ENCODE measurements at places on chromosomes 16 and 17.

DNA sequence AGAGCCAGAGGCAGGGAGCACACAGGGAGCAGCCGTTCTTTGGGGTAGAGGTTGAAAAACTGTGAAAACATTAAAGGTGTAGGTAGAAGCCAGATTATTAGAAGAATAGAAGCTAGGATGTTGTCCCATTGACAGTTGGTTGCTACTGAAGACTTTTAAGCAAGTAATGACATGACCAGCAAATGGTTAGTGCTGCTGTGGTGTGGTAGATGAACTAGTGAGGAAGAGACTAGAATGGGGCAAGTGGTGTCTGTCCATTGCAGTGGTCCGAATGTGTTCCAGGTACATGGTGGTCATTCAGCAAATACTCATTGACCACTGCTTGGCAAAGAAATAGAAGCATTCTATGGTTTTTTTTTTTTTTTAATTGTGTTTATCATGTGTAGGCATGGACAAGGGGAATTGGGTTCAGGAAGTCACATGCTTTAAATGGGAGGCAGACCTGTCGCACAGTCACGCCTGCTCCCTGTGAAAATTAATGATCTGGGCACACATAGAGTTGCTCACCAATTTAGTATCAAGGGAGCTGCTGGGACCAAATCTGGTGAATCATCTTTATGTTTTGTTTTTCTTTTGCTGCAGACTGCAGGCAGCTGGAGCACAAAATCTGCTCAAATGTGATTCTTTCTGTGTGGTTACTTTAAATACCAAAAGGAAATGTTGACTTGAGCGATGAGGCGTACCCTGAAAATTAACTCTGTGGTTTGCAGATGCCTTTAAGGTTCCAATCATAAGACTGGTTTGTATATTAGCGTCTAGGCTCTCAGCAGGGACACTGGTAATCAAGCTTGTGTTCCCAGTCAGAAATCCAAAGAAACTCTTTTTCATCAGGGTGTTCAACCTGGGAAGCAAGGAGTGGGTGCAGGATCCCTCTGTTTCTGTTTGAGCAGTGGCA is 30.7 kb downstream of the YPEL2 start:
- DNase-seq = peak; percentile 42

- no peak for DNase-seq
These were observed 15.0 kb downstream of the TRIM25 start for GRCh38 chr17:56898874-56899273.

DNA sequence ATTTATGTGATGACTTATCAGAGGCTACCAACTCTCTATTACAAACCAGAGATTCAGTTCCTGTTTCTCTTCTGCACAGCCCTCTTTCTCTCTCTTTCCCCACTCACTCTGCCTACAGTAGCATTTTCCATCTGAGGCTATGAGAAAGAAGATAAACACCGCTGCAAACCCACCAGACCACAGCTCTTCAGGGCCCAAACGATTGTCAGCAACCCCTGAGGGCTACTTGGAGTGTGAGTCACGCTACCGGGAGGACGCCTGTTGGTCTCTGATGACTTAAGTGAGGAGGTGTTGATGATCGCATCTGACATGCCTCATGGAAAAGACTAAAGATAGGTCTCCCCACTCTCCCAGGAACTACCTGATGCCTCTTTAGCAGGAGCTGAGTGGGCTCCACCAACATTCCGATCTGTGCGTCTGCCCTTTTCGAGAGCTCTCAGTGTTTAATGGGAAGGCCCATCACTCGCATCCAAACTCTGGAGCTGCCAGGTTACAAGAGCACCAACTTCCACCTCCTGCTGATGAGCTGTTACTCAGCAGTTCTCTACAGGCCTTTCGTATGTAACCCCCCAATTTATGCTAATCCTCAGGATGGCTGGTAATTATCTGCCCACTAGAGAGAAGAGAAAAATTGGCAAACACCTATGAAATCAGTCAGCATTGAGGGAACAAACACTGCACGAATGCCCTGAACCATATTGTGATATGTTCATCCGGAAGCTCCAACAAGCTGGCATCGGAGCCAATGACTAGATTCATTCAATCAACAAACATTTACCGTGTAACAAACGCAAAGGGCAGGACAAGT is 9.2 kb downstream of the GRIN2A start:
- DNase-seq = no peak

GRCh38 chr17:43126911-43127290 is 1.7 kb upstream of the BRCA1 start:
- no peak for DNase-seq

DNA sequence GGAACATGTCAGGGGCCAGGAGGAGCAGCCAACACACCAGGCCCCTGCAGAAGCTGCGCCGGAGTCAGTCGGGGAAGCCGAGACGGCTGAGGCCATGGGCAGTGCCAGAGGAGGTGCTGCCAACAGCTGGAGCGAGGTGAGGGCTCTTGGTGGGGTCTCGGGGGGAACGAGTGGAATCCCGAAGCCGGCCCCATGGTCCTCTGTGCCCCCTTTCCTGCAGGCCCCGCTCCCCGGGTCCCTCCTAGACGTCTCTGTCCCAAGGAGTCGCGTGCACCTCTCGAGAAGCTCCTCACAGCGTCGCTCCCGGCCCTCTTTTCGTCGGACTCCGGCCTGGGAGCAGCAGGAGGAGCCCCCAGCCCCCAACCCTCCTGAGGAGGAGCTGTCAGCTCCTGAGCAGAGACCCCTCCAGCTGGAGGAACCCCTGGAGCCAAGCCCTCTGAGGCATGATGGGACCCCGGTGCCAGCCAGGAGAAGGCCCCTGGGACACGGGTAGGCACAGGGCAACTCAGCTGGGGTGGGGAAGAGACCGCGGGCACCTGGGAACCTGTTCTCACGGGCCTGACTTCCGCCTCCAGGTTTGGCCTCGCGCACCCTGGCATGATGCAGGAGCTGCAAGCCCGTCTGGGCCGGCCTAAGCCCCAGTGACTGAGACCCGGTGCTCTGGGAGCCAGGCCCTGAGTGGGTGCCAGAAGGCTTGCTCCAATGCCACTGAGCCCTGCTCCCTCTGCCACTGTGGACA is 3.6 kb downstream of the APOBR start:
- peak; percentile 9 for DNase-seq
